ENCODE measurements at places on chromosomes 7 and 10.

DNA sequence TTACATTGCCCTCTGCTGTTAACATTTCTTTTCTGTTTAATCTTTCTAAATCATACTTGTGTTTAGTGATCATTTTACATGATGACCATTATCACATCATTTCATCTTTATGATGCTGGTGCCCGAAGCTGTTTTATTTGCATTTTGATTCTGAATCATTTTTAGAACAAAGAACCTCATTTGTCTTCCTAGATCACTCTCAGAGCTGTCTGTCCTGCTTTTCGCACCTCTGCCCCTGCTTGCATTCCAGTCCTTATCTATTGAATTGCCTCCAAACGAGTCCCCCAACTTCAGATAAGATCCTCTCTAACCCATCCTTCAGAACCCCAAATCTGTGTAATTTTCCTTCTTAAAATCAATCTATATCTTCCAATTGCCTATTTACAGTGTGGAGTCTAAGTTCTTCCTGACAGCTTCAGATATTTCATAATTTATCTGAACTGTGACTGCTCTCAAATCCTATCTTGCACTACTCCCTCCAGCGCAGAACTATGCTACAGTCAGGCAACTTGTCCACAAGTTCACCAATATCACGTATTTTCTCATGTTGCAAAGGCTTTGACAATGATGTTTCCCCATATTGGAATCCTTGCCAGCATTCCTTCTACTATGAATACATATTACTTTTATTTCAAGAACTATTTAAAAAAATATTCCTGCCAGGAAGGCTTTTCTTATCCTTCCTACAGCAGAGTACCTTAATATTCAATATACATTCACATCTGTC is 346.5 kb upstream of the CACNA2D1 start:
- DNase-seq = no peak

DNA sequence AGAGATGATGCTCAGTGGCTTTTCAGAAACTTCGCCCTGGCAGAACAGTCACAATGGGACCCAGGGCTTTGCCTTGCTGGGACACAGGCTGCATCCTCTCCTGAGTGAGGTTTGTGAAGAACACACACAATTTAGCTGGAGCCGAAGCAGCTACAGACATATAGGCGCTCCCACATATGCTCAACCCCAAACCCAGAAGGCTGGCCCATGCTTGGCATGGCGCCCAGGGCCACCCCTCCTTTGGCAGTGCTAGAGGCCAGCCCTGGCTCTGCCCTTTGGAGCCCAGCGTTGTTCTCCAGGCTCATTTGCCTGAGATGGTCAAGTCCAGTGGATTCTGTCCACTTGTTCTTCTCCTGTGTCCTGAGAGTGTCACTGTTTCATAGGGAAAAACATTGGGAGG is 94.4 kb downstream of the WDFY4 start:
- DNase-seq = no peak

GRCh38 chr10:9786101-9786500 is 1231.6 kb upstream of the CELF2 start:
- DNase-seq = no peak

GRCh38 chr7:145293228-145293701 is 457.4 kb upstream of the TPK1 start:
- DNase-seq = no peak

Measured in activated CD4-positive, alpha-beta T cell treated with anti-CD3 and anti-CD28 coated beads for 36 hours (primary cell).